Left lobe of liver (tissue), 2 donors: ENCODE measurements at places on chromosomes 2 and 18.

DNA sequence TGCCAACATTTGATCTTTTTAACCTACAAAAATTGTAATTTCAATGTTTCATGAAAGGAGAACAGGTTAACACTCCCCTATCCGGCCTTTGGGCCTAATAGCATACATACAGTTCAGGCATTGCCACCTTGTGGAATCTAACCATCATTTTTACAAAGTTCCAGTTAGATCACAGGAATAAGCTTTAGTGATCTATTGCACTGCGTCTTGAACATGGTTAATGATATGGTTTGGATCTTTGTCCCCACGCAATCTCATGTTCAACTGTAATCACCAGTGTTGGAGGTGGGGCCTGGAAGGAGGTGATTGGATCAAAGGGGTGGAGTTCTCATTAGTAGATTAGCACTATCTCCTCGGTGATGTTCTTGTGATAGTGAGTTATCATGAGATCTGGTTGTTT, 58.2 kb upstream of the NEUROD1 start:
- DNase-seq: no peak

- no peak for DNase-seq
Measured at GRCh38 chr2:100240386-100240785, 81.9 kb downstream of the LONRF2 start.

GRCh38 chr2:124662946-124663644, 638.0 kb downstream of the CNTNAP5 start:
- DNase-seq: no peak

DNA sequence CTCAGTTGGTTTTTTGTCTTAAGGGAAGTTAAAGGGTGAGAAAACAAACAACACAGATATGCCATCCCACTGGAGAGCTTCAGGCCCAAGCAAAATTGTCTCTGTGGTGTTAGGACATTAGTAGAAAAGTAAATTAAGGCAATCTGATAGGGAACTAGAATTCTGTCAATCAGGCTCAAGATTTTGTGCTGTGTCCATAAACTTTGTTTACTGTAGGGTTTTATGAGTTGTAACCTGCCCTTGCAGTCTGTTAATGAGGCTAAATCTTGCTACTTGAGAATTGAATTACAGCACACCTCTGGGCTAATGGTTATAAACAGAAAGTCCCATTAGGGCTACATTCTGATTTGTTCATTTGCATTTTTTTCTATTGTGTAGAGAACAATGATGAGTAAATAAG, 78.0 kb upstream of the OTX1 start:
- DNase-seq: no peak

- no peak for DNase-seq
Measured at GRCh38 chr2:196821195-196821594, 12.0 kb upstream of the C2orf66 start.
